ENCODE measurements at places on chromosomes 2 and 18. TPM values are rescaled to one million over a fixed set of nuclear protein-coding genes. Genes with fewer than 3 reads are reported as not detected.

C18orf32 gene
- 68.3 TPM for polyA plus RNA-seq

ZSWIM2 gene
- polyA plus RNA-seq = not detected

POTEJ gene
- polyA plus RNA-seq = not detected

MAB21L4 gene
- not detected for polyA plus RNA-seq

RNF152 gene
- polyA plus RNA-seq = 2.7 TPM

HAAO gene
- polyA plus RNA-seq = 6.4 TPM

MERTK gene
- 4.5 TPM for polyA plus RNA-seq

VSNL1 gene
- polyA plus RNA-seq = 9.8 TPM

SLC30A3 gene
- 7.4 TPM for polyA plus RNA-seq

GALR1 gene
- polyA plus RNA-seq = under 0.01 TPM
